Activated CD4-positive, alpha-beta memory T cell treated with anti-CD3 and anti-CD28 coated beads, Interleukin-2, amount 10 ng/mL, durations not matched to agents 7 days and 5 days (primary cell): ENCODE measurements at places on chromosomes 11 and 22.

DNA sequence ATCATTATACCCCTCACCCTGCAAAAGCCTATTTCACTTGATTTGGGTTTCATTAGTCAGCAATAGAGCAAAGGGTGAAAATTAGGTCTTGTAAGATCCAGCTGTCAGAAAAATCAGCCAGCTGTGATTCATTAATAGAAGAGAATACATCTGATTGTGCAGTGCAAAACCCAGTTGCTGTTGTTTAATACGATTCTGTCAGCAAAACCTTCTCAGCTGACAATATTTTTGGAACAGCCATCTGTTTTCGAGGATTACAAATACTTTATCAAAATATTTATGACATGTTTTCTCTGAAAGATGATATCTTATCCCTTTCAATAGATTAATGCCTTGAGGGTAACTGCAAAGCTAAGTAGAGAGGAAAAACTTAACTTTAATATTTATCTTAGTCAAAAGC lies 1354.0 kb upstream of the RAG2 start:
- DNase-seq, result no peak

DNA sequence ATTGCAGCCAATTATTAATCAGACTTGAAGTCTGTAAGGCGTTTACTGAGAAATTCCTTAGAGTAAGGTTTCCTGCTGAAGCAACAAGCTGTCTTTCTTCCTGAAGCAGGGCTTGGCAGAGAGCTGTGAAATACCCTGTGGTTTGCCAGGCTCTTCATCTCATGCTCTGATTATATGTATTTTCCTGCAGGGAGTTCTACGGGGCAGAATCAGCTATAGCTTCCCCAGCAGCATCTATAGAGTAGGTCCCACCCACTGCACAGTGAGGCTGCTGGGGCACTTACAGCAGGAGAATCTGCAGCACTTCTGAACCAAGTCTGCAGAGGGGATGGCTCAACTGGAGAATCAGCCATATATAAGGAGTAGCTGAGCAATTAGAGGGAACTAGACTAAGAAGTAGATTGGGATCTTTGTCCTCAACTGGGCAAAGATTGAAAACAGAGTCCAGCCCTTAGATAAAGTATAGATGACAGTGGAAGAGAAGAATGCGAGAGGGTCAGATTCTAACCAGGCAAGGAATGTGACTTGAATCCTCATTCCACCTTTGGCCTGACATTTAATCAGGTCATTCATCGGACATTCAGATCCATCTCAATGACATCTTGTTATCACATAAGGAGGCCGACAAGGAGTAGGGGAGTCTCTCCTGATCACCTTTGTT lies 37.6 kb downstream of the CNTF start:
- no peak for DNase-seq

- DNase-seq, result no peak
These were observed 20.0 kb downstream of the PPFIA1 start for GRCh38 chr11:70290361-70291065.

DNA sequence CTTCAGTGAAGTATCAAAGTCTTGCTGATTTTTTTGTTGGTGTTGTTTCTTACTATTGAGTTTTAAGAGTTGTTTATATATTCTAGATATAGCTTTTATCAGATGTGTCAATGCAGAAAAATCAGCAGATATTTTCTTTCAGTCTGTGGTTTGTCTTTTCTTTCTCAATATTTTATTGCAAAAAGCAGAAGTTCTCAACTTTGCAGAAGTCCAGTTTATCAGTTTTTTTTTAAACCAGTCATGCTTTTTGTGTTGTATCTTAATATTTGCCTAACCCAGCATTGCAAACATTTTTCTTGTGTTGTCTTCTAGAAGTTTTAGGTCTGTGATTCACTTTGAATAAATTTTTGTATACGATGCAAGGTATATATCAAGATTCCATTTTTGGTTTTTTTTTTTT lies 7.0 kb downstream of the ASRGL1 start:
- no peak for DNase-seq

GRCh38 chr11:106679581-106679980 lies 338.7 kb downstream of the GUCY1A2 start:
- DNase-seq, result no peak

DNA sequence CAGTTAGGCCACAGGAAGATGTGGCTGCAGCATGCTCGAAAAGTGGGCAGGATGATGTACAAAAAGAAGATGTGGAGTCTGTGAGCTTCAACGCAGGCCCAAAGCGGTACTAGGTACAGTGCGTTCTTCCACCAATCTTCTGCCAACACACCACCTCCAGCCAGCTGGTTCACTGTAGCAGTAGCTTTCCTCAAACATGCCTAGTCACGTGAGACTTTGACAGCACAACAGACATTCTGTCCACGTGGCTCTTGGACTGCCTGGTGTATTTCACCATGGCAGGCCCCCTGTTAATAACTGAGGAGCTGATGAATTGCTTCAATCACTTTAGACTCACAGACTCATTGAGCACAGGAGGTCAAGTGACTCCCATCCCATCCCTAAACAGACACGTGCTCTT lies 14.1 kb downstream of the SYN3 start:
- no peak for DNase-seq
